ENCODE measurements at places on chromosomes 2 and 18.
A peak's percentile ranks its signal among the peaks of the same experiment; 100 is the strongest.

DNA sequence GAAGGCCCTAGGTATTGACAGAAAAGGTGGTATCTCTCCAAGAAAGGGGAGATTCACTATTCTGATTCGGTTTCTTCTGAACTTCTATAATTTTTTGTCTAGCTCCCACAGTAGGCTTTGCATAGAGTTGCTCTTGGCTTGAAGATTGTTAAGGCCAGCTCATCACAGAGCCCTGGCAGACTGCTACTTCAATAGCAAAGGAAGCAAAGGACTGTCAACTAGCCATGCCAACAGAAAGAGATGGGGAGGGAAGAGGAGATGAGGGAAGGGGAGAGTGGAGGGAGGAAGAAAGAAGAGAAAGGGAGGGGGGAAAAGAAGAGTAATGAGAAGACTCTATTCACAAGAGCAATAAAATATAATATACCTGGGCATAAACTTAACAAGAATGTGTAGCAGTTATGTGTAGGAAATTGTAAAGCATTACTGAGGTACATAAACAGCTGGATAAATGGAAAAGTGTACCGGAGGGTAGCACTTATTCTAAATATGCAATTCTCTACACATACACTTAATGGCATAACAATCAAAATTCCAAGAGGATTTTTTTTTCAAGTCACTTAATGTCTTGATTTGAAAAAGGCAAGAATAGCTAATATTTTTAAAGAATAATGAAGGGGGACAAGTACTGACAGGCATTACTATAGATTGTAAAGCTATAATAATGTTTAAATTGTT, 102.5 kb downstream of the LOXHD1 start:
- no peak for DNase-seq

GRCh38 chr2:66362701-66363100, 72.2 kb upstream of the MEIS1 start:
- DNase-seq, result no peak

- no peak for DNase-seq
Observed at GRCh38 chr2:126413079-126413478, 242.9 kb upstream of the GYPC start.

DNA sequence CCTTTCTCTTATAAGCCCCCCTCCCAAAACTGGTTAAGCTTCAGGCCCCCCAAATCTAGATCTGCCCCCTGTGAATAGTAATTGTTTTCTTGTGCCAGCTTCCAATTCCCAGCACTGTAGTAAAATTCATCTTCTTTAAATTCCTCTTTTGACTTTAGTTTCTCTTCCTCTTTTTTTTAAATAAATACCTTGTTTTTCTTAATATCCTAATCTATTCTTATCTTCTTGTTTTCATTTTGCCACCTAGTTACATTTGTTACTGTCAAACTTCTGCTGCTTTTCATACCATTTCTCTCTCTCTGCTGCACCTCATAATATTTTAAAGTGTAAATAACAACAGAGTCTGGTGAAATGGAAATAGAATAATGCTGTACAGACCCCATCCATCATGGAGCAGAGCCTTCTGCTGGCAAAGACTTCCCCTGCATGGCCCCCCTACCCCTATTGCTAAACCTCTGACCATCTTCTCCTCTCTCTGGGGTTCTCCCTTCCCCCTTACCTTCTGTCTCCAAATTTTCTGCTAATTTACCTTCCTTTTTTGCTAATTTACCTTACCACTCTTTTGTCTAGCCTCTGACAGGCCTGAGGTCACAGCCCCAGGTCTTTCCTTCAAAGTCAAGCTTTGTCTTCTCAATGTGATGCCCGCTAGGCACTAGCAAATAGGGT, 94.9 kb upstream of the PAPOLG start:
- DNase-seq, result no peak

DNA sequence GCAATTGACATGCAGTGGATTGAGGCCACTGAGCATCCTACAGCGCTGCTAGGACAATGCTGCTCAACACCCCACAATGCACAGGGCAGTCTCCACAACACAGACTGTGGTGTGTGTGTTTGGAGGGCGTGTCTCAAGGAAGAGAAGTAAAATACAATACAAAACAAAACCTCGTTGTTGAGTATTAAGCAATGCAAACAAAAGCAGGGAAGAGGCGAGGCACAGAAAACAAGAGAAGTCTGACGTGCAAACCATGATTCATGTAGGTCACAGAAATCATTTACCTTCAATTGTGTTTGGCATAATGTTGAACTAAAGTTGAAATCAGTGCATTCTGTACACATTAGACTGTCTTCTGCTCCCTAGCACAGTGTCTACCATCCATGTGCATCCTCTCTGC, 260.9 kb downstream of the PHLPP1 start:
- DNase-seq, result no peak

GRCh38 chr2:60094450-60094929, 459.0 kb downstream of the BCL11A start:
- DNase-seq, result peak; percentile 58

- no peak for DNase-seq
Observed at GRCh38 chr2:238107525-238108422, 7.6 kb downstream of the ESPNL start.

DNA sequence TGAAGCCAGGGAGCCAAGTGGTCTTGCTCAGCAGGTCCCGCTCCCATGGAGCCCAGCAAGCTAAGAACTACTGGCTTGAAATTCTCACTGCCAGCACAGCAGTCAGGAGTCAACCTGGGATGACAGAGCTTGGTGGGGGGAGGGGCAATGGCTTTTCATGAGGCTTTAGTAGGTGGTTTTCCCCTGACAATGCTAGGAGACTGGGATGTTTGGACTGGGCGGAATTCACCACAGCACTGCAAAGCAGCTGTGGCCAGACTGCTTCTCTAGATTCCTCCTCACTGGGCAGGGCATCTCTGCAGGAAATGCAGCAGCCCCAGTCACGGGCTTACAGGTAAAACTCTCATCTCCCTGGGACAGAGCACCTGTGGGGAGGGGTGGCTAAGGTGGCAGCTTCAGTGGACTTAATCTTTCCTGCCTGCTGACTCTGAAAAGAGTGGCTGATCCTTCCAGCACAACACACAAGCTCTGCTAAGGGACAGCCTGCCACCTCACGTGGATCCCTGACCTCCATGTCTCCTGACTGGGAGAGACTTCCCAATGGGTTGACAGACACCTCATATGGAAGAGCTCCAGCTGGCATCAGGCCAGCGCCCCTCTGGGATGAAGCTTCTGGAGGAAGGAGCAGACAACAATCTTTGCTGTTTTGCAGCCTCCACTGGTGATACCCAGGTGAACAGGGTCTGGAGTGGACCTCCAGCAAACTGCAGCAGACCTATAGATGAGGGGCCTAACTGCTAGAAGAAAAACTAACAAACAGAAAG, 349.7 kb upstream of the ST6GAL2 start:
- DNase-seq, result no peak

DNA sequence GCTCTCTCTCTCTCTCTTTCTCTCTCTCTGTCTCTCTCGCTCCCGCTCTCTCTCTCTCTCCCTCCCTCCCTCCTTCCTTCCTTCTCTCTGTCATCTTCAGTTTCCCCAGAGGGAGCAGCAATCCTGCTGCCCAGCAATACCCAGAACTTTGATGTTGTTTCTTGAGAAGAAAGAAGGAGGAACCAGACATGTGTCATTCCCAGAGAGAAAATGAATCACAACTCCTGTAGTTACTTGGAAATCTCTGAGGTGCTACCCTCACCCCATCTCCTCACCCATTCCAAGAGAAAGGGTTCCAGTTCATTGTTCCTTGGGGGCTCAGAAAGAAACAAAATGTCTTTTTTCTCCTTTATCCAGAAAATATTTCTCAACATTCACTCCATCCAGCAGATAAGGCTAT, 449.1 kb downstream of the TNS1 start:
- DNase-seq, result no peak

DNA sequence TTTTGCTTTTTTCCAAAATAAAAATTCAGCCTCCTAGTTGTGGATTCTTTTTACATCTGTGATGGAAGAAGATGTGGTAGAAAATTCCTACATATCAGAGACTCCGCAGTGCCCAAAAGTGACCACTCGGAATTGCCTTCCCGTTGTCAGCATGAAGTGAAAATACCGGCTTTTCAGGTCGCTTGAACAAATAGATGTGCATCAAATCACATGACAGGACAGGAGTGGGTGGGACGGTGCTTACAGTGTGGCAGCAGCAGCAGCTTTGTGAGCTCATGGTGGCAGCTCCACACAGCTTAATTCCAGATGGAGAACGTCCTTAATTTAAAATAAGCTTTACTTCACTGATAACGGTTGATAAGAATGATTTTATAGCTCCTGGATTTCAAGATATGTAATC, 20.3 kb downstream of the SALL3 start:
- DNase-seq, result no peak
